Ecto neural progenitor cell (in vitro differentiated cells): ENCODE measurements at places on chromosomes 1 and 21.

DNA sequence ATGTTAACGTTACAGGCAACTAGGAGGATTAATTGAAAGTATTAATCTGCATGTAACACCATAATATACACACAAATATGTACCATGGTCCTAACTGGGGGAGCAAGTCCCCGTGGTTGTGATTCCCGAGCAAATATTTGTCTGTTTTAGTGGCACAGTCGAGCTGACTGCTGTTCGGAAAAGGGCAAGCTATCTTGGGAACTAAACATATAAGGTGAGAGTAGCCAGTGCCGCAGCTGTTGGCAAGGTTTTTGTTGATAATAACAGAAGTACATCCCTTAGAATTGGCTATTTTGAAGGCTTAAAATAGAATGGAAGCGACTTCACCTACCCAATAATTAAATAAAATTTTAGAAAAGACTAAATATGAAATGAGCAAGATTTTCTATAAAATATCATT is 45.5 kb downstream of the UCHL5 start:
- DNase-seq: no peak

DNA sequence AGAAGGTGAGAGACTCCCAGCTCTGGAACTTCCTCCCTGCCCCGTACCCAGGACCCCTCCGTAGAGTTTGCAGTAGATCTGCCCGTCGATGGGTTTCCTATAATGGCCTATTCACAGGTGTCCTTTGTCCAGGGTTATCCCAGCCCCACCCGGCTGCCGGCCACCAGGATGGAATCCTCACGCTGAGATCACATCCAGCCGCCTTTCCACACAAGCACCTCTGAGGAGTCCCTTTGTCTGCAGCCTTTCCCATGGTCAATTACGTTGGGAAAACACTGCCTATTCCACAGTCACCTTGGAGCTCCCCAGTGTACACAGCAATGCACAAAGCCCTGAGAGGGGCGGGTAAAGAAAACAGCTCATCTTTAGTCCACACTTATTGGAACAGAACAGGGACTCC is 190.0 kb upstream of the EDN2 start:
- no peak for DNase-seq

GRCh38 chr1:237228421-237228820 is 186.4 kb downstream of the RYR2 start:
- DNase-seq: no peak

DNA sequence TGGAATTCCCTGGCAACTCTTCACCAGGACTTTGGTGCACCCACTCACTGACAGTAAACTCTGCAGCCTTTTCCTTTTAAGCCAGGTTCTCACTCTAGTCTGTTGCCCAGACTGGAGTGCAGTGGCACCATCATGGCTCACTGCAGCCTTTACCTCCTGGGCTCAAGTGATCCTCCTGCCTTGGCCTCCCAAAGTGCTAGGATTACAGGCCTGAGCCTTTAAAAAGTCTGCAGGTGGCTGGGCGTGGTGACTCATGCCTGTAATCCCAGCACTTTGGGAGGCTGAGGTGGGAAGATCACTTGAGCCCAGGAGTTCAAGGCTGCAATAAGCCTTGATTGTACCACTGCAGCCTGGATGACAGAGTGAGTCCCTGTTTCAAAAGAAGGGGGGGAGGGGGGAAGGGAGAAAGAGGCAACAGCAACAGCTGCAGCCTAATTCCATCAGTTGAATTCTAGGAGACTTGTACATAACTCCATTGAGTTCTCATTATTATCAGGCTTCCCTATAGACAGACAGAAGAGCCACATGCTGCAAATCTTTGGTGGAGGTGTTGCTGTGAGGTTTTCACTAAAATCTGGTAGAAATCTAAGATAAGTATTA is 8.1 kb upstream of the HNRNPR start:
- no peak for DNase-seq

DNA sequence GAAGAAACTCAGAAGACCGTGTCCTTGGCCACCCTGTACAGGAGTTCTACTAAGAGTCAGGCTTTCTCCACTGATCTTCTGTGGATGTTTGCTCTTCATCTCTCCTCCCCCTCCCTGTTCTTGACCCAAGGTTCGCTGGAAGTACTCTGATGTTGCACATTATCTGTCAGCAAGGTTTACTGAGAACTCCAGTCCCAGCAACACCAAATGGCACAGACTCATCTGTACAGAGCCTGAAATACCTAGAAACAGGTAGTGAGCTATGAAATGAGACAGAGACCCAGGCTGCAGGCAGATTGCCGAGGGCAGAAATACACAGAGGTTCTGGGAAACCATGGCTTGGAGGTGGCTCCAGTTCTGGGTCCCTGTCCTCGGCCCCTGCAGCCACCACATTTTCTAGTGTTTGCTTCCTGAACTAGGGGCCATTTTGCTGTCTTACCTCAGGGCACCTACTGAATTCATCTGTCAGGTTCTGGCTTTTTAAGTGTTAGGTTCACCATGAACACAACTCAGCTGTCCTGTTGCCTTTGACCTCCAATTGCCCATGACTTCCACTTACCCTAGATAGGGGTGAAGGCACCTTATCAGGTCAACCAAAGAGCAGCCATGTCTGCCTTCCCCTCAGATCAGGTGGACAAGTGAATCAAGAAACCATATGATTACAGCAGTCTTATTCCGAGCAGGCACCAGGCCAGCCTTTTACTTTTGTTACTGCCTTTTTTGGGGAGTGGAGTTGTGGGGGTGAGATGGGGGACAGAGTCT is 92.2 kb downstream of the CDC7 start:
- DNase-seq: no peak

DNA sequence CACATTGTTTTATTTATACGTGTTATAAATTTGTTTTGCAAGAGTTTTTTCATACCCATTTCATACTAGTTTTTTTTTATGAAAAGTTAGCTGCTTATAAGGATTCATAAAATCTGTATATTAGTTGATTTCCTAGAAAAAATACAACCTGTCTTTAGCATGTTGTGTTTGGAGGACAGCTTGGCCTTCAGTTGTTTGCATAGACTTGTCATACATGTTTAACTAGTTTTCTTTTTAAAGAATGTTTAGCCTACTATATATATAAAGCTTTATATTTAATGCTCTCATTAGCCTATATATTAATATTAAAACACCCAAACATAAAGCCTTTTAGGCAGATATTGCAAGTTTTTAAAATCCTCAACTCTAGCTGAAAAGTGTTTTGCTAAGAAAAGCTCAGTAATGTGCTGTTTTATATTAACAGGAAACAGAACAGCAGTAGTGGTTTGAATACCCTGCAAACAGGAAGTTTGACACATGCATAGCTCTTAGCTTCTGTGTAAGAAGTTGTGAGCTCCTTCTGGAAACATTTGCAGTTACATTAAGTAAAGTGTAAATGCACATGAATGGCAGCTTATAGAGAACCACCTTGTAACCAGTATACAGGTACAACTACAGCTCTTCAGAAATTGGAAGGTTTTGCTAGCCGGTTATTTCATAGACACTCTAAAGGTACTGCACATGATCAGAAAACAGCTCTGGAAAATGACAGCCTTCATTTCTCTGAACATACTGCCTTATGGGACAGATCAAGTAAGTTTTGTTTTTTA is at the start of gene PRKACB:
TSS of gene PRKACB (plus strand) at position 476 of the 770 bp plus-strand sequence. CDS start at position 567, 91 bp downstream.
- no peak for DNase-seq

GRCh38 chr1:29324771-29325351 is 88.5 kb downstream of the PTPRU start:
- peak; percentile 95 for DNase-seq

DNA sequence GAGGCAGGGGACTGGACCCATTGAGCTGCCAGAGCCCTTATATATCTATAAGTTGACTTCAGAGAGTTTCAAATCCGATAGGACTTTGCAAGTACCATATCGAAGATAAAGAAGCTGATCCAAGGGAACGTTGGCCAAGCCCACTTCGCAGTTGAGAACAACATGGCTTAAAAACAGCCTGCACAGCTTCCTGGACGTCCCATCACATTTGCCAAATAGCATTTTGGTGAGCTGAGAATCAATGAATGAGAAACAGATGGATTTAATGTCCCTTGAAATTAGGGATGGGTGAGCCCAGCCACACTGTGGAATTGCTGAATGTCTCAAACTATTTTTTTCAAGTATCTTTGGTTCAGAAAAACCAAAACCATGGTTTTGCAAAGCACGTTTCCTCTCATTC is 64.8 kb downstream of the KCNJ15 start:
- DNase-seq: no peak

DNA sequence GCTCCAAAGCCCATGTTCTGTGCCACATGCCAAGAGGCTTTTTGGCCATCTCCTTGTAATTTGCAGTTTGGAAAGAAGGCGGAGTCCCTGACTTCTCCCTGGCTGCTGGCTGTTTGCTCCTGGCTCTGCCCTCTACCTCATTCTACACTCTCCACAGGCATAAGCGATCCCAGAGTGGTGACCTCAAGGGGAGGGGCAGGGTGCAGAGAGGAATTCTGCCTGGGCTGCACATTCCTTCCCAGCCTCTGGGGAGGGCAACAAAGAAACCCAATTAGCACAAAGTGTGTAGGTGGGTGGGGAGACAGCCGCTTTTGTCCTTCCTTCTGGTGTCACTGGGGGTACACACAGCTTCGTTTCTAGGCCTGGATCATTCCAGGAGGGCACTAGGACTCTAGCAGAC is 95.3 kb downstream of the HIVEP3 start:
- DNase-seq: peak; percentile 82

GRCh38 chr1:213606252-213606820 is 381.4 kb upstream of the PROX1 start:
- no peak for DNase-seq

DNA sequence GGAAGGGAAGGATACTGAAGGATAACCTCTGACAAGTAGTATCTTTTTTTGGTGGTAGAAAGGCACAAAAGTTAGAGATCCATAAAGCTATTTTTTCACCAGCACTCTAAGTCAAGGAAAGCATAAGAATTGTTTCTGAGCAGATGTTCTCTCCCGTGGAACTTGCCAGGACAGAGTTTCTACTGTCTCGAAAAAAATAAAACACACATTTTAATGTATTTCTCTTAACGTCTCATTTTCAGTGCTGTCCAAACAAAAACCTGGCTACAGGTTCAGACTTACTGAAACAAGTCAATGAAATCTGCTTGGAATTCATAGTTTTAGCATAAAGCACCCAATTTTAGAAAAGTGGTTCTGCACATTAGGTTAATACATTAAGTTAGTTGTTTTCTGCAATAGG is 338.3 kb downstream of the LTN1 start:
- DNase-seq: no peak

DNA sequence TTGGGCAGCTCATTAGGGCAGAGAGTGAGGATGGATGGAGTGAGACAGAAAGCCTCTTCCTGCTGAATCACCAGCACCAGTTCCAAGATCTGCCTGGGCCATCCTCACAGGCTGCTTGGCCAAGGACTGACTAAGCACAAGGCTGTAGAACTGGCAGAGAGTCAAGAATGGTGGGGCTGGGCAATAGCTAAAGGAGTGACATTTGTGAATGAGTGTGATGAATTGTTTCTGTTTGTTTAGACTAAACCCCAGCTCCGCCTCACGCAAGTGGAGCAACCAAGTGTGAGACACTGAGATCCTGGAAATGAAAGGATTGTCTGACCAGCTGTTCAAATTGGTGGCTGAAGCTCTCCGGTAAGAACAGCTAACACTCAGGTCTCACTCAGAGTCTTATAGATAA is 38.6 kb downstream of the BRINP2 start:
- DNase-seq: no peak

- no peak for DNase-seq
These were observed 34.1 kb upstream of the C1orf198 start for GRCh38 chr1:230902349-230902923.

DNA sequence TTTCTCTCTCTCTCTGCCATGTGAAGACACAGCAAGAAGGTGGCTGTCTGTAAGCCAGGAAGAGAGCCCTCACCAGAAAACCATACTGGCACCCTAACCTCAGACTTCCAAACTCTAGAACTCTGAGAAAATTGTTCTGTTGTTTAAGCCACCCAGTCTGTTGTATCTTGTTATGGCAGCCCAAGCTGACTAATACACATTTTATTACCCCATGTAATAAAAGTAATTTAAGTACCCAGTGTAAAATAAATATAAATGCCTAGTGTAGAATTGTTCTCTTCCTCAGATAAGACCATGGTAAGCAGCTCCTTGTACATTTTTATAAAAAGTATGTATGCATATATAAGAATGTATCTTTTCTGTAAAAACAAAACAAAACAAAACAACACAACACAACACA is 119.7 kb downstream of the DTL start:
- no peak for DNase-seq

GRCh38 chr1:10514490-10515235 is 39.9 kb downstream of the PEX14 start:
- no peak for DNase-seq

DNA sequence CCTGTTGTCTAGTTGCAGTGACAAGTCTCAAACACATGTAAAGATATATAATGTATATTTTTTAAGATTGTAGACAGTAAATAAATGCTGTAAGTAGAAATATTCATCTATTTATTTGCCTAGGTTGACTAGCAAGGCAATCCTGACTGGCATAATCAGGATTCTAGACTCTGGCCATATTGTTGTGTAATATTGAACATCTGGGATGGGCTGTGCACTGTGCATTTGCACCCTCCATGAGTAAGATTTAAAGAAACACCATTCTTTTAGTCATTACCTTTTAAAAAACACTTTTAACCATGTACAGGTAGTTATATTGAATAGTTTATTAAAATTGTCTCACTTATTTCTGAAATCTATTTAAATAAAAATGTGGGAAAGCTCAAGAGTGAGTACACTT is 32.4 kb downstream of the RASAL2 start:
- no peak for DNase-seq

DNA sequence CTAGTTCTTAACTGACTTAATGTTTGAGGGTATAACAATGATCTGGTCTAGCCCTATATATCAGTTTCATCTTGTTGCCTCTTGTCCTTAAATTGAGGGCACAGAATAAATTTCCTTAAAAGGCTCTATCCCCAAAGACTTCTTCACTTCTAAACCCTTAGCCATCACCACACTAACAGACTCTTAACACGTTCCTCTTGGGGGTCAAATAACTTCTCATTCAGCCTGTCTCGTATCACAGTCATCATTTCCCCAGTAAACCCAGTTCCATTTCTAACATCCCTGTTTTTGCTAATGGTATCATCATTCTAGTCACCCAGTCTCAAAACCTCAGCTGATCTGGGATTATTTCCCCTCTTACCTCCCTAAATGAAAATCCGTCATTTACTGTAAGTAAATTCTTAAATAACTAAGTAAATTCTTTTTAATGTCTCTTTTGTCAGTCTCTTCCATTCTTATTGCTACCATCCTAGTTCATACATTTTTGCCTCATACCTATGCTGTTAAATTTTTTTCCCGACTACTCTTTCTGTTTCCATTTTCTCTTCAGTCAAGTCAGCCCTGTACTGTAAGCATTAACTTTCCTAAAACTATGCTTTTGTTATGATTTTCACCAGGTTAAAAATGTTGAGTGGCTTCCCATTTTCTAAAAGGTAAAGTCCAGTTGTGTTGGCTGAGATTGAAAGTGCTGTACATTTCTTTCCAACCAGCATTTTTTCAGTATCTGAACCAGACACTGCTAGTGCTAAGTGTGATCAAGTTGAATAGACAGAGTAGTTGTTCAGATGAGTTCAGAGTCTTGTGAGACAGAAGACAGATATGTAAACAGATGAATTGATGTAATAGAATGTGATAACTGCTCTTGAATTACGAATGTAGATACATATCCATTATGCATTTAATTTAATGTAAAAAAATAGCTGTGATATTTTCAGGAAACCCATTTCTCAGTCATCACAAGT is 6.9 kb downstream of the CTTNBP2NL start:
- no peak for DNase-seq

GRCh38 chr21:45887788-45888187 is 93.8 kb upstream of the COL6A1 start:
- no peak for DNase-seq

- no peak for DNase-seq
These were observed 165.1 kb upstream of the SNX7 start for GRCh38 chr1:98496256-98496995.

- DNase-seq: no peak
These were observed 20.5 kb upstream of the LPAR3 start for GRCh38 chr1:84913555-84913892.
